ENCODE measurements at places on chromosomes 16 and 17.

GRCh38 chr17:48800626-48801217, 16.3 kb downstream of the TTLL6 start:
- DNase-seq: no peak

DNA sequence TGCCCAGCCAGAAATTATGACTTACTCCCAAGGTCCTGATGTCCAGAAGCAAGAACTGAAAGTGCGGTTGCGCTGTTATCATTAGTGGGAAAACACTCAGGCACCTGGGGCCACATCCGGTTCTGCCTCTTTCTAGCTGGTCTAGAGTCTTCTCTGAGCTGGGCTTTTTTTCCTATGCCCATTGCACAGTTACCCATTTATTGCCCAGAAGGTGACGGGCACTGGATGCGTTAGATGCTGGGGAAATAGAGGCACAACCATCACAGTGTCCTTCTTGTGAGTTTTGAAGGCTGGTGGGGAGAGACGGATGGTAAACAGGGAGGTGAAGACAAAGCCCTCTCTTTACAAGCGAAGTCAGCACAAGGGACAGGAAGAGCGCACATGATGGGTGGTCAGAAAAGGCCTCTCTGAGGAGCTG, 37.7 kb downstream of the PLCG2 start:
- DNase-seq: no peak

DNA sequence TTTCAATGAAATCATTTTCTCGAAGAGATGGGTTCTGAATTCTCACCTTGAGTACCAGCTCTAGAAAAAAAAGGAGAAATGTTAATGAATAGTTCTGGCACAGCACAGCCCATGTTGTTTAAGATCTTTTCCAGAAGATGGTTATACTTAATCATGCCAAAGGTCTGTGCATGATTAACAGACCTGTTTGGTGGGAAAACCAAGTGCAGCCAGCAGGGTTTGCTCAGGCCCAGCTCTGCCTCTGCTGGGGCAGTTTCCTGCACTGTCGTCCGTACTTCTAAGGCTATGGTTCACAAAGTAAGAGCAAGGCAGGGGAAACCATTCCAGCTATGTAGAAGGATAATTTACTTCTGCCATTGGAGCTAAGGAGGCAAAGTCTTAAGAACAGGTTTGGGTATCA, 10.7 kb downstream of the ANKRD40 start:
- DNase-seq: no peak

DNA sequence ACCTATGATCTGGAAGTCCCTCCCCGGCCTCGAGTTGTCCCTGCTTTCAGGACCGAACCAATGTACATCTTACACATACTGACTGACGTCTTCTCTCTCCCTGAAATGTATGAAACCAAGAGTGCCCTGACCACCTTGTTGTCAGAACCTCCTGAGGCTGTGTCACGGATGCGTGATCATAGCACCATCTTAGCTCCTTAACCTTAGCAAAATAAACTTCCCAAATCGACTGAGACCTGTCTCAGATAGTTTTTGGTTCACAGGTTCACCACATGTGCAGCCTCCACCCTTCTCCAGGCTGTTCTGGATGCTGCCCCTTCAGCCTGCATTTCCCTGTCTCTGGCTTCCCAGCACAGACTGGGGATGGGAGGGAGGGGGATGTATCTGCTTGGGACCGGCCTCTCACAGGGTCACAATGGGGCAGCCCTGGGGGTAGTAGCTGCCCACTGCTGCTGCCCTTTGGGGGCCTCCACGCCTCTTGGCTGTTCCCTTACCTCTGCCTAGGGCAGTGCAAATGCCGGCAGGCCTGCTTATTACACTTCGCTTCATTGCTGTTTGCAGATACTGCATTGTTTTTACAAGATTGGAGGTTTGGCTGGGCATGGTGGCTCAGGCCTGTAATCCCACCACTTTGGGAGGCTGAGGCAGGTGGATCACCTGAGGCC, 69.8 kb downstream of the NT5M start:
- no peak for DNase-seq

DNA sequence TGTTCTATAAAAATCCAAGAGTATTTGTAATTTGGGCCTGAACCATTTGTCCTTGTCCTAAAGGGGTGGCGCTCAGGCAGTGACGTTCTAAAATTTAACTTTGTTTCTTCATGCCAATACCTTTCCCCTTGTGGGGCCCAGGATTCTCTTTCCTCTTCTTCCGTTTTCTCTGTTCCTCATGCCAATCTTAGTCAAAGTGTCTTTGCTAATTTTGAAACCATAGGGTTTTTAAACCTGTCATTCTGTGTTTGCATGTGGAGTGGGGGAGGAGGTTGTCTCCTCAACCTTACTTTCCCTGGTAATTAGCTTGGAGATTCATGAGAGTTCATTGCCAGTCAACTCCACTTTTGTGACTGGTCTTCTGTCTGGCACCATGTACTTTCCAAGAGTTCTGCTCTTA, 337.1 kb downstream of the MAF start:
- DNase-seq: no peak

Data from EH (cell line).